ENCODE measurements at places on chromosomes 13 and 19.

- DNase-seq, result no peak
These were observed 9.3 kb upstream of the CPAMD8 start for GRCh38 chr19:17035842-17036424.

GRCh38 chr13:34124666-34125306 lies 306.8 kb downstream of the RFC3 start:
- DNase-seq, result no peak

- no peak for DNase-seq
These were observed 1141.8 kb downstream of the PCDH17 start for GRCh38 chr13:58773280-58773859.

DNA sequence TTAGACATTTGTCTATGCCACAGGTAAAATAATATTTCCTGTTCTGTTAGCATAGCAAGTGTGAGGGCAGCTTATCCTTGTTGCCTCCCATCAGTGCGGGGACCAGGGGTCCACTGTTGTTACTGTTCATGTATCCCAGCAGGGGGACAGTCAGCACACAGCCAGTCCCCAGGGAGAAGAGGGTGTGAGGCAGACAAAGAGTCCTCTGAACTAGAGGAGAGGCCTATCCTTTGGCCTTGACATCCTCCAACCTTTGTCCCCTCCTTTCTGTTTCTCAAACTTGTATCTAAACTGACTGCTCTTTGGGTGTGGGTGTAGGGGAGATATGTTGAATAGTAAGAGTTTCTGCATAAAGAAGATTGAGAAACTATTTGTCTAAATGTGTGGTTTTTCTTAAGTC lies 2.9 kb upstream of the GPR18 start:
- no peak for DNase-seq

GRCh38 chr13:44196196-44196751 lies 177.3 kb upstream of the SERP2 start:
- DNase-seq, result no peak

DNA sequence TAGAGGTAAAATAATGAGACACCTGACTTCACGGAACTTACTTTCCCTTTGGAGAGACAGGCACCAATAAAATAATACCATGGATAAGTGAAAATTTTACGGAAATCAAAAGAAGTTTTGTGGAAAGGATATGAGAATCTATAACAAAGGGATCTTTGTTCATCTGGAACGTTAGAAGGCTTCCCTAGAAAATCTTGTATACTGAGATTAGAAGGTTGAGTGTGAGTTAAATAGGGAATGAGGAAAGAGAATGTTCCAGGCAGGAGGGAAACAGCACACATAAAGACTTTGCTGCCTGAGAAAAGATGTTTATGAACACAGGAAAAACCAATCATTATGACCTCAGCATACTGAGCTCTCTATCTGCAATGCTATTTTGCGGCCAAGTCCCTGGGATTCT lies 19.6 kb upstream of the RAP2A start:
- no peak for DNase-seq

GRCh38 chr13:114064450-114065140 lies 67.8 kb downstream of the RASA3 start:
- no peak for DNase-seq

DNA sequence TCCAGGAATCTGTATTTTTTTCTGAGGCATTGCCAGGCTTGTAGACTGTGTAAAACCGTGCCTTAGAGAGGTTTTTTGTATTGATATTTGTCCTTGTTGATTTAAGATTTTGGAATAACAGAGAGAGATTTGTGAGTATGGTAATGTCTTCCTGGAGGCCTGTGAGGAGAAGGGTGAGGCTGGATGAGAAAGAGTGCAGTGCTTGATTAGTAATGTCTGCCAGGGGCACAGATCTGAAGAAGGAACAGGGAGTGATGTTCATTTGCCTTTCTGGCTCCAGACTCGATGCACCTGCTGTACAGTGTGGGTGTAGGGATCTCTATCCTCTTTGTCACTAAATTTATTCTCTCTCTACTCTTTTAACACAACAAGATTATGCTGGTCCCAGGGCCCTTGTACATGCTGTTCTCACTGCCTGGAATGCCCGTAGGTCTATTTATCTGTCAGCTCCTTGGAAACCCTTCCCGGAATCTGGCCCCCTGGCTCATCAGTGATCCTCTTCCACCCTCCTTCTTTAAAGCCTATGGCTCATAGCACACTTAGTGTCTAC lies 4.2 kb downstream of the FIZ1 start:
- no peak for DNase-seq

DNA sequence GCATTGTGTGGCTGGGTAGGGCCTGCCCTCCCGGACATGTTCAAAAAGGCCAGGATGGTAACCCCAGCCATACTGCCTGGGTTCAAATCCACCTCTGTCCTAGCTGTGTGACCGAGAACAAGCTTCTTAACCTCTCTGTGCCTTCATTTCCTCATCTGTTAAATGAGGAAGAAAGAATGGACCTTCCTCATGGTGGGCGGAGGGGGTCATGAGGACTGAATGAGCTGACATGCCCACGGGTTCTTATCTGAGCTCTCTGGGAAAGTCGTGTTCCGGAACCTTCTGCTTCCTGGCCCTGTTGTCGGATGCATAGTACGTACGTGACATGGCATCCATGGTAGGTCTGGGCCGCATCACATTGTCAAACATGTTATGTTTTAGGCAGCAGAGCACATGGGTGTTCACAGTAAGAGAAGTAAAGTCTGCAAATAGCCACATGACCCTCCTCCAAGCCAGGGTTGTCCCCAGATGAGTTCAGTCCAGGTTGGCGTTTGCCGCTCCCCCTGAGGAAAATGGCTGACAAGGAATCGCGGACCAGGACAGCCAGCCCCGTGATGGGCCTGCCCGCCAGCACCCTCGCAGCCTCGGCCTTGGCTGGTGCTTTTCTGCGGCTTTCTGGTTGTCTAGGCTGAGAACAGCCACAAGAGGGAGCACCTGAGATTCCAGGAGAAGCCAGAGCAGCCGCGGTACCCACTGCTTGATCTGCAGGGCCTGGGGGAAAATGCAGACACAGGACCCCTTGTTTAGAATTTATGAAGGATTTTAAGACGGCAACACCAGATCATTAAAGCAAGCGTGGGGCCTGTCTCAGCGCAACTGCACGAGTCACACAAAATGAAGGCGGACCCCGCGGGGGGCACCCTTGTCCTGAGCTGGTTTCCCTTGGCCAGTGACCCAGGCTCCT lies 2.4 kb upstream of the NTN5 start:
- peak; percentile 64 for DNase-seq

GRCh38 chr13:43107780-43108179 lies 84.4 kb downstream of the DNAJC15 start:
- DNase-seq, result no peak

GRCh38 chr13:22061806-22062391 lies 391.0 kb downstream of the FGF9 start:
- DNase-seq, result no peak

- no peak for DNase-seq
These were observed 31.9 kb upstream of the CCNE1 start for GRCh38 chr19:29779921-29780320.

DNA sequence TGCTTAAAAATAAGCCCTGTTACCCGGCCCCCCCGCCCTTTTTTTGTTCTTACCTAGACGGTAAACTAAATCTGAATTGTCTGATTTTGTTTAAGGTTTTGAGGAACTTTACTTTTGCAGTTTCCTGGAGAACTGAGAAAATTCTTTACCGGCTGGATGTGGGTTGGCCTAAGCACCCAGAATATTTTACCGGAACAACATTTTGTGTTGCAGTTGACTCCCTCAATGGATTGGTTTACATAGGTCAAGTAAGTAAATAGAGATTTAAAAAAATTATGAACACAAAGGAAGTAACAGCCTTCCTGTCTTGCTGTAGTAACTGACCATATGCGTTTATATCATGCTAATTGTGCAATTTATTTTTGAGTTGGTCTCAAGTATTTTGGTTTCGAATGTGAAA lies 785 bp downstream of the NHLRC3 start:
- no peak for DNase-seq

DNA sequence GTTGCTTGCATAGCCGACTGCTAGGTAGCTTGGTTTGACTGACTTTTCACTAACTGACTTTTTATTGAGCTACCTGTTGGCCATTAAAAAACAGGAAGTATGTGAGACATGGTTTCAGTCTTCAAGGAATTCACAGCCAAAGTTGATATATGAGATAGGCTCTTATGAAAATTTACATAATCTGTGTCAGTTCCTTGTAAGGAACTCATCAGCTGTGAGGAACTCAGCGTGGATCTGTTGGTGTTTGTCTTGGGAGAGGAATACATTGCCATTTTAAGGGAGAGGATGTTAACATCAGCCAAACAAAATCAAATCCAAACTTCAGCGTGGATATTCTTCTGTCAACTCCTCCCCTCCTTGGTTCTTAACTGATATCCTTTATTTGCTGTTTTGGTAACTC lies 2.0 kb downstream of the RNF113B start:
- no peak for DNase-seq

DNA sequence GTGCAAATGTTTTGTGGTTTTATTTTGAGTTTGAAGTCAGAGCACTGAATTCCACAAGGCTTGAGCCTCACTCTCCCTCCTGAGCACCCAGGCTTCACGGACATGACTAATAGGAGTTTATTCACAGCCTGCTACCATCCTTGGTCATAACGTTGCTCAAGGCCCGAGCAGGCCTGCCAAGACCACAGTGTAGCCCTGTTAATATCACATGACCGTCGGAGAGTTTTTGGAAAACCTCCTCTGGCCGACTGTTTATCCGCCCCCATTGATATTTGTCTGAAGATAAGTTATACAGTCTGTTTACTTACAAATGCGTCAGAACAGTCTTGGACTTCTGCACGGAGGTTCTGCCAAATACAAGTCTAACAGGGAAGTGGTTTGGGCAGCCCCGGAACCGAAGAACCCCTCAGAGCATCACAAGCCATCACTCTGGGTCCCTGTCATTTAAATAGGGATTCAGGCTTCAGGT lies 89.9 kb downstream of the COL4A2 start:
- DNase-seq, result no peak

GRCh38 chr19:47776568-47776967 lies 1.9 kb upstream of the SELENOW start:
- no peak for DNase-seq

DNA sequence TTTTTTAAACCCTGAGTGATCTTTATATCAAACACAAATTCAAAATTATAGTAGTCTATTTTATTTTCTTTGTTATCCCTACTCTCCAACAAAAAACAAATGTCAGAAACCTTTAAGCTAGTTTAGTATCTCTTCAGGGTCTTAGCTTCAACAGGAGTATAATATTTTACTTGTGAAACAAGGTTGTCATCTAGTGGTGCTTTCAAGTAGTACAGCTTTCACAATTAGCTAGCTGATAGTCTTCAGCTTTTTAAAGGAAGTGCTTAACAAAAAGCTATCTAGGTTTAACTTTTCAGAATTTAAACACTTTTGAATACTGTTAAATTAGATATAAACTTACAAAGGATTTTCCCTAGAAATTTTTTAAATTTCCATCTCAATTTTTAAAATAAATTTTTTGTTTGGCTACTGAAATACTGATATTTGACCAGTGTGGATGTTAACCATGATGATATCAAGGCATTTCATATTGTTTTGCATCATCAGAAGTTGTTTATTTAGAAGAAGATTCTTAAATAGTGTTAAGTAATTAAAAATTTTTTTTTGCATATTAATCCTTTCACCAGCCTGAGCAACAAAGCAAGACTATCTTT lies 34.2 kb downstream of the TDRD3 start:
- no peak for DNase-seq

DNA sequence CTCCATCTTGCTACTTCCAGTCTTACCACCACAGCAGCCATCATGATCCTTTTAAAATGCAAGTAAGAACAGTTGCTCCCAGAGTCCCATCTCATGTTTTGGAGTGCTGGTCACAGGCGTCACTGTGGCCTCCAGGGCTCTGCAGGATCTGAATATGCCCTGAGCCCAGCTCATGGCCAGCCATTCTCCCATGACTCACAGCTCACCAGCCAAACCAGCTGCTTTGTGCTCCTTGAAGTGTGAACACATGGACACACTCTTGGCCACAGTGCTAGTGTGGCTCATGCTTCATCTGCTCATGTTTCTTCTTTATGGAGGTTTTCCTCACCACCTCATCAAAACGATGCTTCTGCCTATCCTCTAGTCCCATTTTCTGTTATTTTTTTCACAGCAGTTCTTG lies 466.5 kb downstream of the UQCRFS1 start:
- DNase-seq, result no peak

- DNase-seq, result no peak
These were observed 6.9 kb upstream of the FOSB start for GRCh38 chr19:45460807-45461347.

- no peak for DNase-seq
These were observed 6.9 kb downstream of the MYPOP start for GRCh38 chr19:45895519-45895972.

GRCh38 chr19:43618921-43619261 lies 538 bp downstream of the ZNF428 start:
- DNase-seq, result no peak

DNA sequence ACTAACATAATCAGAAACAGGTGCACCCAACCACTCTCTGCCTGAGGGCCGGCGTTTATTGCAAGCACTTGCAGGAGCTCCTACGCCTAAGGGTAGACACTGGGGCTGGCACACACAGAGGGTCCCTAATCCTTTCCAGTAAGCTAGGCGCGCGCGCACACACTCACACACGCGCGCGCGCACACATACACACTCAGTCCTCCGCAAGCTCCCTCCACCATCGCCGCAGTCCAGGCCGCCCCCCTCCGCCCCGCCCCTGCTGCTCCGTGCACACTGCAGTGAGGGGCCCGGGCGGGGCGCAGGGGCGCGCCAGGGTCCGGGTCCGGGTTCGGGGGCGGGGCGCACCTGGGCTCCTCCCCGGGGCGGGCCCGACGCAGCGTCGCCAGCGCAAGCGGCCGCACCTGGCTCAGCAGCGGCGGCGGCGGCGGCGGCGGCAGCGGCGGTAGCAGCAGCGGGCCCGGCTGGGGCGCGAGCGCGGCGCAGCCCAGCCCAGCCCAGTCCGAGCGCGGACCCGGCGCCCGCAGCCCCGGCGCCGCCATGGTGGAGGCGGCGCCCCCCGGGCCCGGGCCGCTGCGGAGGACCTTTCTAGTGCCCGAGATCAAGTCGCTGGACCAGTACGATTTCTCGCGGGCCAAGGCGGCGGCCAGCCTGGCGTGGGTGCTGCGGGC lies at the start of gene CAMSAP3:
Gene CAMSAP3, plus strand, starts transcription at position 398 of the 668 bp plus-strand sequence. Its CDS starts 140 bp downstream, at position 538.
- no peak for DNase-seq

DNA sequence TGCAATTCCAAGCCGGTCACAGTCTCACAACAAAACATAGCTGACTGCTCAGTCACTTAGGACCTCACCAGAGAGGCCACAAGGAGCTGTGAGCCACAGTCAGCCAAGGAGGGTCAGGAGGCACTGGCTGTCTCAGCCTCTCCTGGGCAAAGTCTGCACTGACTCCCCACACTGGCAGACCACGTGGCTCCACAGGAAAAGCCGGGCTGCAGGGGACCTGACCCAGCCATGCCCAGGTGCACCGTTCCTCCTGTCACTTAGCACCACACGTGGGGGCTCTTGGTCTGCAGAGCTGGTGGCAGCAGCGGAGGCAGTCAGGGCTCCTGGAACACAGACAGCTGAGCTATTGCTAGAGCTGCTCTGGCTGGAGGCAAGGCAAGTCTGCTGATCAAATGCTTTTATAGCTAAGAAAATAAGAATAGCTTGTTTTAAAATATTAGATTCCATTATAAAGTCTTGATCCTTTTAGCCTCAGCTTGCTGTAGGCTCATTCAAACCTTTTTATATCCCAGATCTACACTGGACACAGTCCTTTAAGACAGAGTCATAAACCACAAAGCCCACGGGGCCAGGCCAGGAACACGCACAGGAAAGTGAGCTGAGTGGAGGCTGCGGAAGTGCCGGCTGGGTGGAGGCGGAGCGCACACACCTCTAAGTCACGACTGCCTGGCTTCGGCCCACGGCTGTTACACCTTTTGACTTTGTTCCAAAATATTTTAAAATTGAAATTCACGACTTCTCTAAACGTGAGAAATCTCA lies 744.1 kb downstream of the UQCRFS1 start:
- DNase-seq, result no peak

All from T follicular helper cell (primary cell).